CD4-positive, alpha-beta T cell treated with Interleukin-15 for 4 hours (primary cell): ENCODE measurements at places on chromosomes 3 and 15.

- DNase-seq = no peak
Measured at GRCh38 chr15:89462198-89462912, 34.0 kb downstream of the RHCG start.

DNA sequence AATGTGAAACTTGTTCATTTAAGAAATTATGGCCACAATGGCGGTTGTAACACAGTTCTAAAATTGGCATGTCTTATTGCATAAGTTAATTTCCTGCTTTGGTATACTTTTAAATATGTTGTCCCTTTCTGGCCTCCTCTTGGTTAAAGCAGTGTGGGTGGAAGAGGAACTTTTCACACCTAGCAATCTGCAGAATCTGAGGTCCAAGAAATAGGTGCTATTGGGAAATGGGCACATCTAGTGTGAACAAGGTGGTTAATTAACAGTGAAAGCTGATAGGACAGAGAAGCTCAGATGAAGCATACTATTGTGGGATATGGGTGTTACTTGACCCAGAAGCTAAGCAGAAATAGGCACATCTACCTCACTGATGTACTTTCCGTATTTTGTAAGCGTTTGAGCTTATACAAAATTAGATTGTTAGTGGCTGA lies 10.6 kb downstream of the CMC1 start:
- peak; percentile 40 for DNase-seq

DNA sequence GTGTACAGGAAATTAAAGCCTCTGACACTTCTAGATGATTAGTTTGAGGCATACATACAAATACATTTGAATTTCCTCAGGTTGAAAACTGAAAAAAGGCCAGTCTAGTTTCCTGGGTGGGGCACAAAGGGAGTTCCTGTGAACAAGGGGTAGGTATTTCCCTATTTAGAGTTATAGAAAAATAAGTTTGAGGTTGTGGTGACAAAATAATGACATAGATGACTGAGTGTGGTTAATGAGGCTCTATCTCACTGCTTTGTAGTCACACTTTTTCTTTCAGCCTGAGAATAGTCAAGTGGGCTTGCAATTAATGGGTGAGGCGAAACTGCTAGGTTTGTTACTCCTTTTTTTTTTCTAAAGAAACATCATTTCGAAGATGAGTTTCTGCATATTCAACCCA lies 4.3 kb downstream of the SLCO3A1 start:
- peak; percentile 87 for DNase-seq

DNA sequence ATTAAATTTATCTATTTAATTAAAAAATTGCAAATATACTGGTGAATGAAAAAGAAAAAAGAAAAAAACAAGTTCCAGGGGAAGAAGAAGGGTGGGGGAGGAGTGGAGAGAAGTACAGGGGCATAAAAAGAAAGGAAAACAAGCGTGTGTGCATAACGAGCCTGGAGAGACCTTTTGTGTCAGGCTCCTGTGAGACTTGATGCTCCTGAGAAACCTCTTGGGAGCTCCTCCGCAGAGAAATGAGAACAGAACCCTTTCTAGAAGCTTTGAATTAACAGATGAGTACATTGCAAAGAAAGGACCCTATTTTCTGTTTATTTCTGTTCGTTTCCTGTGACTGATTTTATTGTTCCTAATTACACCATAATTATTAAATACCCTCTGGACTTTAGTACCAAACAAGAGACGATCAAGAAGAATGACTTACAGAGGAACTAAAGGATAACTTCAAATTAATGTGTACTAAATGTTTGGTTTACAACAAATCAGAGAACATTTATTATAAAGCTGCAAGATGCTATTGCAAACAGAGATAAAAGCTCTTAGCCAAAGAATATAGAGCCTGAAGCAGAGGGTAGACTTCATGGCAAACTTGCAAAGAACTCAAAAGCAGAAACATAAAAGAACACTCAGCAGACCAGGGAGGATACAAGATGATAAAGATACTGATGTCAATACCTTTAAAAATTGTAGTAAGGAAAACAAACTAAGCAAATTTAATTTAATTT lies 74.7 kb downstream of the DPPA2 start:
- DNase-seq = no peak

GRCh38 chr15:77014132-77015081 lies 19.5 kb downstream of the PSTPIP1 start:
- DNase-seq = no peak
